ENCODE measurements at places on chromosomes 1 and 21. TPM values are rescaled to one million over a fixed set of nuclear protein-coding genes. Genes with fewer than 3 reads are reported as not detected.

- DNase-seq, result no peak
Observed at GRCh38 chr1:95216292-95216990, 17.6 kb upstream of the RWDD3 start.

DNA sequence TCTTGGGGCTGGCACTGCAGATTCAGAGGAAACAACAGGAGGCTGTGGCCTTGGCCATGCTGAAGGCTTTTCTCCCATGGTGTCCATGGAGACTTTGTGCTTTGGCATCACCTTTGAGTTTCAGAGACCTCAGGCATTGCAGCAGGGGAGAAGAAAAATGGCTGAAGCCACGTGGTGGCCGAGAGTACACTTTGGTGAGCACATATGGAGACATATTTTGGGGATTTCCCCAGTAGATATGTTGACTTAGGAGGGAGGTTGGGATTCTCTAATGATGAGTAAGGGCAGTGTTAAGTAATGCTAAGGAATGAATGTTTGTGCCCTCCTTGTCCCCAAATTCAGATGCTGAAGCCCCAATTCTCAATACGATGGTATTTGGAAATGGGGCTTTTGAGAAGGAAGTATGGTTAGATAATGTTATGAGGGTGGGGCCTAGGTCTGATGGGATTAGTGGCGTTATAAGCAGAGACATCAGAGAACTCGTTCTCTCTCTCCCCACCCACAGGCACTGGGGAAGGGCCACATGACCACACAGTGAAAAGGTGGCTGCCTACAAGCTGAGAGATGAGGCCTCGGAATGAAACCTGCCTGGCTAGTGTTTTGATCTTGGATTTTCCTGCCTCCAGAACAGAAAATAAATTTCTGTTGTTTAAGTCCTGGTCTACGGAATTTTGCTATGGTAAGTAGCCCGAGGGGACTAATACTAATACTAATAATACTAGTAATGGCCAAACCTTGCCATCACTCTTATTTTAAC is 98.6 kb downstream of the TBX19 start:
- DNase-seq, result no peak

The TNFAIP8L2 gene
- total RNA-seq, result not detected

- DNase-seq, result no peak
Observed at GRCh38 chr21:34935452-34935851, 113.7 kb downstream of the RUNX1 start.

- no peak for DNase-seq
Observed at GRCh38 chr1:47183308-47184089, 6.3 kb downstream of the PDZK1IP1 start.

DNA sequence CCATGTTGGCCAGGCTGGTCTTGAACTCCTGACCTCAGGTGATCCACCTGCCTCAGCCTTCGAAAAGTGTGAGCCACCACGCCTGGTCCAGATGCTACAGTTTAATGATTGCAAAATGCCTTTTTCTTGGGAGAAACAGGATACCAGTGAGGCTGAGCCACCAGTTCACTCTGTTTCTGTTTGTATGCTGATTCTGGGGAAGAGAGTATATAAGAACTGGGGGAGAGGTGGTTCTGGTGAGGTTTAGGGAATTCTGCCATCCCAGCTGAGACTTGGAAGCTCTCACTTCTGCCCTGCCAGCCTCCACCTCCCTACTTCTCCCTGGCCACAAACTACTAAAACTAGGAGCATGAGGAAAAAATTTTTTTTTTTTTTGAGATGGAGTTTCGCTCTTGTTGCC is 8.1 kb upstream of the PMF1 start:
- no peak for DNase-seq

The OR2AK2 gene
- total RNA-seq, result not detected

Measured in astrocyte (in vitro differentiated cells and primary cell).